Calu3 (cell line): ENCODE measurements at places on chromosomes 1 and 21. TPM values are rescaled to one million over a fixed set of nuclear protein-coding genes. Genes with fewer than 3 reads are reported as not detected.

SPRR5 gene
- total RNA-seq: not detected in 2 replicates

SELL gene
- 6.2 and 12.1 TPM in 2 replicates for total RNA-seq

NPHS2 gene
- total RNA-seq: not detected in 2 replicates

NBPF4 gene
- total RNA-seq: not detected in 2 replicates

TMPRSS15 gene
- total RNA-seq: not detected in 2 replicates

ITGB3BP gene
- total RNA-seq: 42.1 and 52.1 TPM in 2 replicates

SLC44A5 gene
- total RNA-seq: 5.0 and 5.8 TPM in 2 replicates

ACTL8 gene
- 0.22 TPM in 1 of 2 replicates, not detected in the other for total RNA-seq

UTS2 gene
- total RNA-seq: not detected in 2 replicates

PDE9A gene
- 10.9 and 14.3 TPM in 2 replicates for total RNA-seq

RCSD1 gene
- not detected in 2 replicates for total RNA-seq

GJA8 gene
- total RNA-seq: not detected in 2 replicates

HSD3B2 gene
- not detected in 2 replicates for total RNA-seq

ARHGAP29 gene
- 57.9 and 62.6 TPM in 2 replicates for total RNA-seq

DSTYK gene
- 8.3 and 8.6 TPM in 2 replicates for total RNA-seq

NUF2 gene
- total RNA-seq: 25.3 and 33.1 TPM in 2 replicates

ADCY10 gene
- 0.31 and 0.91 TPM in 2 replicates for total RNA-seq

TSPEAR gene
- total RNA-seq: not detected in 2 replicates

AGTRAP gene
- total RNA-seq: 30.4 and 41.2 TPM in 2 replicates

S100A7 gene
- total RNA-seq: not detected in 2 replicates

LDLRAD1 gene
- 0.24 TPM in 1 of 2 replicates, not detected in the other for total RNA-seq

CAPN2 gene
- 250 and 266 TPM in 2 replicates for total RNA-seq

PIGR gene
- 250 and 367 TPM in 2 replicates for total RNA-seq

LRRIQ3 gene
- total RNA-seq: 0.52 and 0.66 TPM in 2 replicates

F13B gene
- total RNA-seq: not detected in 2 replicates

PTAFR gene
- total RNA-seq: 2.4 and 2.5 TPM in 2 replicates

OR14K1 gene
- total RNA-seq: not detected in 2 replicates

CFAP107 gene
- total RNA-seq: not detected in 2 replicates

GCSAML gene
- not detected in 2 replicates for total RNA-seq

FCRL5 gene
- total RNA-seq: not detected in 2 replicates

PDE4B gene
- total RNA-seq: 2.2 and 2.9 TPM in 2 replicates

ZNF593OS gene
- total RNA-seq: not detected in 2 replicates

SPATA21 gene
- not detected in 2 replicates for total RNA-seq

PIGC gene
- 29.2 TPM in 2 replicates for total RNA-seq

COL8A2 gene
- total RNA-seq: 0.07 TPM in 1 of 2 replicates, not detected in the other

MYCL gene
- 0.59 and 0.78 TPM in 2 replicates for total RNA-seq

PROK1 gene
- not detected in 2 replicates for total RNA-seq

SELP gene
- total RNA-seq: 0.47 TPM in 1 of 2 replicates, not detected in the other

AMY2A gene
- not detected in 2 replicates for total RNA-seq

S100A4 gene
- 19.8 and 20.5 TPM in 2 replicates for total RNA-seq
